ENCODE measurements at places on chromosomes 11 and 22.
A peak's percentile ranks its signal among the peaks of the same experiment; 100 is the strongest.

- peaks cover 4% of the 10 kb centered on the region for H3K36me3 ChIP-seq
- H3K4me1 ChIP-seq = peaks cover 14% of the 10 kb centered on the region
- no peak overlapping the region for H3K27ac ChIP-seq
- H3K4me3 ChIP-seq = no peak overlapping the region
- H3K27me3 ChIP-seq = no peaks in the 10 kb centered on the region
- DNase-seq = no peak
These were observed 3.3 kb downstream of the SEC14L2 start for GRCh38 chr22:30400159-30400558.

DNA sequence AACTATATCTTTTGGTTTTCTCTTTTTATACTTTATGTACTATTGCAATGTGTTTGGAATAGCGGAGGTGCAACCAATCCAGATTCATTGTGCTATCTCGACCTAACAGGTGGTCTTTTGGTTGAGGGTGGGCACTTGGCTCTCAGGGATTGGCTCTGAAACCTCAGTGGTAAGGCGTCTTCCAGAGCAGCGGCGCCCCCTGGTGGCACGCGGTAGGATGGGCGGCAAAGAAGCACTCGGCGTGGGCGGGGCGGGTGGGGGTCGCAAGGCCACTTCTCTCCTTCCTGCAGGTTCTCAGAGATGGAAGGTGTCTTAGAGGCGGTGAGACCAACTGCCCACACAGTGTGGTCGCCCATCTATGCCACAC, 19.2 kb upstream of the PLET1 start:
- H3K4me1 ChIP-seq = peaks cover 2% of the 10 kb centered on the region
- DNase-seq = peak; percentile 43
- no peaks in the 10 kb centered on the region for H3K36me3 ChIP-seq
- H3K27ac ChIP-seq = no peak overlapping the region
- H3K4me3 ChIP-seq = peak overlapping the region; percentile 24

- H3K27ac ChIP-seq = no peak overlapping the region
- no peak for DNase-seq
- H3K4me1 ChIP-seq = no peaks in the 10 kb centered on the region
- no peaks in the 10 kb centered on the region for H3K36me3 ChIP-seq
- no peak overlapping the region for H3K4me3 ChIP-seq
These were observed 10.3 kb upstream of the IGF2 start for GRCh38 chr11:2149460-2149859.

DNA sequence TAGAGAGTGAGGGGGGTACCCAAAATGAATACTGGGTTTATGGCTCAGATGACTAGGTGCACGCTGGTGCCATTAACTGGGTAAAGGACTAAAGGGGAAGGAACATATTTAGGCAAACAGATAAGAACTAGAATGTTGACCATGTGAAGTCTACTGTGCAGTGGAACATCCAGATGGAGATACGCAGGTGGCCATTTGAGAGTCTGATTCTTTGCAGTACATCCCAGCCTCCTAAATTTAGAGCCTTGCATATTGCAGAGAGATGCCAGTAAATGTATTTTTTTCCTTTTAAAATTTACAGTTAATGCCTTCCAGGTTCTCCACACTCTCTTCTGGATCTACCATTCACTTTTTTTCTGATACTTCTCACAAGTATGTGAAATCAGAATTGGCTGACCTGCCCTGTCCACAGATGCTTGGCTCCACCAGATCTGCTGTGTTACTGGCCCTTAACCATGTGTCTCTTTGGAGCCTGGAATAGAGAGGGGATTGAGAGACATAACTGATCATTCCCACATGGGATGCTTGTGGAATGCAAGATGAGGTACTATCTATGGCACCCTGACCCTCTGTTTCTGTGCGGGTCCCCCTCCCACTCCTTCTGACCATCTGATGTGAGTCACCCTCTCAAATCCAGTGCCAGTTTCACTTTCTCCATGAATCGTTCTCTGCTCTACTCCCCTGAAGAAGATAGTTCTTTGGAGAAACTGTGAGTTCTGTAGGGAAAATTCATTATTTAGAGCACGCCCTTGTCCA, 77.0 kb upstream of the NCAM1 start:
- no peaks in the 10 kb centered on the region for H3K36me3 ChIP-seq
- no peaks in the 10 kb centered on the region for H3K4me1 ChIP-seq
- no peak overlapping the region for H3K27ac ChIP-seq
- no peak overlapping the region for H3K4me3 ChIP-seq
- no peak for DNase-seq

DNA sequence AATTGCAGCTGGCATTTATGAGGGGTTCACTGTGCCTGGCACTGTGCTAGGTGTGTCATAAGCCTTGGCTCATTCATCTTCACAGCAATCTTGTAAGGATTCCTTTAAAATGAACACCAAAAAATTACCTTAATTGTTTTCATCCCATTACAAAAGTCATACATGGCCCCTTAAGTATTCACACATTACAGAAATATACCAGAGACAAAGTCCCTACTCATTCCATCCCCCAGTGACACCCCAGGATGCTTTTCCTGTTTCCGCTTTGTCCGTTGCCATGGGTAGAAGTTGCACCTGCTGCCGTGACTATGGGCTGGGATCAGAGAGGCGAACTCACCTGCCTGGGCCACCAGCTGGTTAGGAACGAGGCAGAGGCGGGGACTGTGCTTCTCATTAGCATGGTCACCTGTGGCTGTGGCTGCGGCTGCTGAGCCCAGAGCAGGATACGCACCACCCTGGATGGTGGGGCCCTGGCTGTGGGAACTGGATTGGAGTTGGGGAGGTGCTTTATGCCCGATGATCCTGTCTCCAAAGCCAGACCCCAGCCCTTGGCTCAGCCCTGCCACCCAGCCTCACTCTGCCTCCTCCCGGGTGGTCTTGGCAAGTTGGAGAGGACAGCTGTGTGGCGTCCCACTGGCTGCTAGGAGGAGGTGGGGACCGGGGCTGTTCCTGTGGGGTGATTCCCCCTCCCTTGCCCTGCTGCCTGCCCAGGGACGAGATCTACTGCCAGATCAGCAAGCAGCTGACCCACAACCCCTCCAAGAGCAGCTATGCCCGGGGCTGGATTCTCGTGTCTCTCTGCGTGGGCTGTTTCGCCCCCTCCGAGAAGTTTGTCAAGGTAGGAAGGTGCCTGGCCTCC, 60.8 kb downstream of the MYO7A start:
- H3K4me3 ChIP-seq = no peak overlapping the region
- peaks cover 16% of the 10 kb centered on the region for H3K27me3 ChIP-seq
- DNase-seq = no peak
- no peak overlapping the region for H3K27ac ChIP-seq

GRCh38 chr11:93724089-93724488, 17.2 kb downstream of the TAF1D start:
- DNase-seq = no peak
- H3K27ac ChIP-seq = no peak overlapping the region
- peaks cover 15% of the 10 kb centered on the region for H3K36me3 ChIP-seq
- H3K4me3 ChIP-seq = no peak overlapping the region

GRCh38 chr11:118785362-118785761, 5.6 kb downstream of the DDX6 start:
- H3K4me1 ChIP-seq = peaks cover 3% of the 10 kb centered on the region
- H3K27ac ChIP-seq = no peak overlapping the region
- no peaks in the 10 kb centered on the region for H3K27me3 ChIP-seq
- DNase-seq = peak; percentile 52
- H3K4me3 ChIP-seq = no peak overlapping the region

DNA sequence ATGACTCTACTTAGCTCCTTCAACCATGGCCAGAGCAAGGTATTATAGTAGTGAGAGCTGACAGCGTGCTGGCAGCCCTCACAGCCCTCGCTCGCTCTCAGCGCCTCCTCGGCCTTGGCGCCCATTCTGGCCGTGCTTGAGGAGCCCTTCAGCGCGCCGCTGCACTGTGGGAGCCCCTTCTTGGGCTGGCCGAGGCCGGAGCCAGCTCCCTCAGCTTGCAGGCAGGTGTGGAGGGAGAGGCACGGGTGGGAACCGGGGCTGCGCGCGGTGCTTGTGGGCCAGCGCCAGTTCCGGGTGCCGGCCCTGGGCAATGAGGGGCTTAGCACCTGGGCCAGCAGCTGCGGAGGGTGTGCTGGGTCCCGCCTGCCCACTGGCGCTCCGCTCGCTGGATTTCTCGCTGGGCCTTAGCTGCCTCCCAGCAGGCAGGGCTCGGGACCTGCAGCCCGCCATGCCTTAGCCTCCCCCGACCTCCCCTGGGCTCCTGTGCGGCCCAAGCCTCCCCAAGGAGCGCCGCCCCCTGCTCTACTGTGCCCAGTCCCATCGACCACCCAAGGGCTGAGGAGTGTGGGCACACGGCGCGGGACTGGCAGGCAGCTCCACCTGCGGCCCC, 63.1 kb downstream of the SPATA19 start:
- no peaks in the 10 kb centered on the region for H3K27me3 ChIP-seq
- DNase-seq = no peak
- H3K4me1 ChIP-seq = no peaks in the 10 kb centered on the region

DNA sequence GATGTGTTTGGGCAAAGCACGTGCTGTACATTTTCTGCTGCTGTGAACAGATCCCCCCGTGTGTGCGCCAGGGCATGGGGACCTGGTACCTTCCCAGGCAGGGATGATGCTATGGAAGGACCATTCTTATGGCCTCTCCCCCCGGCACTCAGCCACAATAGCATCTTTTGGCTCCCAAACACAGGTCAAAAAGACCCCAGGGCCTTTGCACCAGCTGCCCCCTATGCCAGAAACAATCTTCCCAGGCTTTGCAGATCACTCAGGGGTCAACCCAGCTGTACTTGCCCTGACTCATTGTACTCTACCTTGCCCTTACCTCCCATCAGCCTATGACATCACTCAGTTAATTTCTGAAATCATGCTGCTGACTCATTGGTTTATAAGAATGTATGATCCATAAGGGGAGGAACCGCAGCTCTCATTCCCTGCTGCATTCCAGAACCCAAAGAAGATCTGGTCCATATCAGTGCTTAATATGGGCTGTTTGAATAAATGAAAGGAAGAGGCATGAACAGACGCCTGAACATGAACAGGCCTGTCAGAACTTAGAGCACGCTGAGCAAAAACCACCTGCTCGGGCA, 100.7 kb downstream of the CELSR1 start:
- DNase-seq = peak; percentile 63
- H3K27ac ChIP-seq = no peak overlapping the region
- no peaks in the 10 kb centered on the region for H3K36me3 ChIP-seq

- no peak for DNase-seq
- no peaks in the 10 kb centered on the region for H3K36me3 ChIP-seq
- H3K27ac ChIP-seq = no peak overlapping the region
- H3K27me3 ChIP-seq = no peaks in the 10 kb centered on the region
These were observed 806.2 kb upstream of the RAG2 start for GRCh38 chr11:37404231-37404630.

All from IMR-90 (cell line).